ENCODE measurements at places on chromosomes 4 and X.

GRCh38 chr4:150769845-150770244 is 187.9 kb downstream of the MAB21L2 start:
- DNase-seq, result no peak

GRCh38 chr4:185101354-185101890 is 41.6 kb upstream of the SLC25A4 start:
- no peak for DNase-seq

GRCh38 chr4:165663411-165663810 is 209.6 kb upstream of the TLL1 start:
- DNase-seq, result no peak

GRCh38 chr4:3385711-3386420 is 55.9 kb upstream of the HGFAC start:
- no peak for DNase-seq

DNA sequence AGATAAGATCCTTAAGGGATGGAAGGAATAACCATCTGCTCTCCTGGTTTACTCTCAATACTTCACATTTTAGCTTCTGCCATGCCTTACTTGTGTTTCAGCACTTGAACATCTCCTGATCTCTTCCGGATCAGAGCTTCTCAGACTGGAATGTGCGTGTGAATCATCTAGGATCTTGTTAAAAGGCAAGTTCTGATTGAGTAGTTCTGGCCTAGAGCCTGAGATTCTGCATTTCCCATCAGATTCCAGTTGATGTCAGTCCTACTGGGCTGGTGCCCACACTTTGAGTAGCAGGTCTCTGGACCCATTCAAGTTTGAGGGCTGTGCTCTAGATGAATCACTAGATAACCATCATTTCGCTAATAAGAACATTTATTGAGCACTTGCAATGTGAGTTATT is 20.0 kb downstream of the NDP start:
- DNase-seq, result no peak

GRCh38 chr4:40603281-40603680 is 26.4 kb downstream of the RBM47 start:
- DNase-seq, result no peak

DNA sequence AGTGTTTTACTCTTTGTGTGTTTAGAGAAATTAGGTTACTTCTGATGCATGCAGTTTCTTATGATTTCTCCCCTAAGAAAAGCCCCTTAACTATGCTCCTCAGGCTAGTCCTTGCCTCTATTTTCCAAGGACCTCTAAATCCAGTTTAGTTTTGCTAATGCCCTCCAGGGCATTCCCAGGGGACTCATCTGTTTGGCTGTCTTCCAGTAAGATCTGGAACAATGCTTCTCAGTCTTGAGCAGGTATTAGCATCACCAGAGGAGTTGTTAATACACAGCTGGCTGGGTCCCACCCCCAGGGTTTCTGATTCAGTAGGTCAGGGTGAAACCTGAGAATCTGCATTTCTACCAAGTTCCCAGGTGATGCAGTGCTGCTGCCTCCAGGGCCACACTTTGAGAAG is 56.9 kb downstream of the OTC start:
- no peak for DNase-seq

DNA sequence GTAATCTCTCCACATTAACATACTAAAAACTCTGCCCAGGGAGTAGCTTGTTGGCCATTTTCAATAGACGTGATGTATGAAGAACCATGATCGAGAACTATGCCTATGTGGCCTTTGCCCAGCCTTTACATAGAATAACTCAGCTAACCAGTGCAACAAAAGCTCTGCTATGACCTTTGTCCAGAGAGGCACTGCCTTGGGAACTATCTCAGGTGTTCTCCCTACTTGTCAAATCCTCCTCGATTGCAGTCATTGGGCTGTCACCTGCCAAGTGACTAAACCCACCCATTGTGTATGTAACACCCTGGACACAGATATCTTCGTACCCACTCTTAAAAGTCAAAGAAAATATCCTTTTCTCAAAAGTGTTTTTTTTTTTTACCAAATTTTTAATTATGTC is 610.3 kb upstream of the GALNTL6 start:
- no peak for DNase-seq

DNA sequence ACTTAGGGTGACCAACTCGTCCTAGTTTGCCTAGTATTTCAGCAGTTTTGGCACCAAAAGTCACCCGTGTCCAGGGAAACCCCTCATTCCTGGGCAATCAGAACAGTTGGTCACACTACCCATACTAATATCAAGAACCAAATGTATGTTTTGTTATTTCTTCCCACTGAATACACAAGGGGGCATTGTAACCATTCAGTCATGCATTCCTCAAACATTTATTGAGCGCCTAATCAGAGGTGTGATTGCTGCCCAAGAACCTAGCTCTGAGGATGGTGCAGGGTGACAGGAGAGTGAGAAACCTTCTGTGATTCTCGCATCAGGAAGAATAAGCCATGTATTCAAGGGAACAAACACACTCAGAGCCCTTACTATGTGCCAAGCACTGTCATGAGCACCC is 69.8 kb upstream of the RAI2 start:
- DNase-seq, result no peak

DNA sequence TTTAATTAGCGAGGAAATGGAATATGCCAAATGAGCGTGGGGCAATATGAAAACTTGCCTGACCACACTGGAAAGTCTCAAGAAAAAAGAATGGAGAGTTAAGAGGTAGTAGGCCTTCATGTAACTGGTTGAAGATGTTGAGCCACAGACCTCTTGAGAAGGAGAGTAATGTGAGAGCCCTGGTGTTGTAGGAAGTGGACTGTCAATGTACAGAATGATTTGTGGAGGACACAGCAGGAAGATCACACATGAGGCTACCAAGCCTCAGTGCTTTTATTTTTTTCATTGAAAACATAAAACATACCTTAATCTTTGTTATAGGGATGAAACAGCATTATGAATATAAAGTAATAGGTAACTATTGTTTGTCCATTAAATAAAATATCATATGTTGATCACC is 331.6 kb downstream of the UNC5C start:
- DNase-seq, result no peak

DNA sequence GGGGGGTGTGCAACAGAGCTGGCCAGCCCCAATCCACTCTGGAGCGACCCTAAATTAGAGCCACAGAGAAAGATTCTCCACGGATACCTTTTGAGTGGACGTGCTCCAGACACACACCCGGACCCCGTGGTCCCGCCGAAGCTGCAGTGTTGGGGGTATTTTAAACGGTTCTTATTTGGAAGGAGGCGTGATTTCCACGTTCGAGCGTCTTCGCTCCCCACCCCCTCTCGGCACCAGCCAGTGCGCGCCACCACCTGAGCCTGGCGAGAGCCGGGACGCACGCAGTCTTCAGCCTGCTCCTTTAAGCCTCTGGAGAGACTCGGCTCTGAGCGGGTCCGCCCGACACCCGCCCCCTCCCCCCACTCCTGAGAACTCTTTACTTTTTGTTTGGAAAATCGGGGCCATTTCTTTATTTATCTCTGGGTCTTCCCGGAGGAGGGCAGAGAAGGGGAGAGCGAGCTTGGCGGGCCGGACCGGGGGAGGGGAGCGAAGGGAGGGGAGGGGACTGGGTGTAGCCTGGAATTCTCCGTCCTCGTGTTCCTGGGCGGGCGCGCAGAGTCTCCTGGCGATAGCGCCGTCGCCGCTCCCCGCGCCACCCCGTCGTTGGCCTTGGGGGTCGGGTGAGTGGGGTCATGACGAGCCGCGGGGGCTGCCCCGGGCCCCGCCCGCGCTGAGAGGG is 668 bp upstream of the PTCHD1 start:
- DNase-seq, result no peak

DNA sequence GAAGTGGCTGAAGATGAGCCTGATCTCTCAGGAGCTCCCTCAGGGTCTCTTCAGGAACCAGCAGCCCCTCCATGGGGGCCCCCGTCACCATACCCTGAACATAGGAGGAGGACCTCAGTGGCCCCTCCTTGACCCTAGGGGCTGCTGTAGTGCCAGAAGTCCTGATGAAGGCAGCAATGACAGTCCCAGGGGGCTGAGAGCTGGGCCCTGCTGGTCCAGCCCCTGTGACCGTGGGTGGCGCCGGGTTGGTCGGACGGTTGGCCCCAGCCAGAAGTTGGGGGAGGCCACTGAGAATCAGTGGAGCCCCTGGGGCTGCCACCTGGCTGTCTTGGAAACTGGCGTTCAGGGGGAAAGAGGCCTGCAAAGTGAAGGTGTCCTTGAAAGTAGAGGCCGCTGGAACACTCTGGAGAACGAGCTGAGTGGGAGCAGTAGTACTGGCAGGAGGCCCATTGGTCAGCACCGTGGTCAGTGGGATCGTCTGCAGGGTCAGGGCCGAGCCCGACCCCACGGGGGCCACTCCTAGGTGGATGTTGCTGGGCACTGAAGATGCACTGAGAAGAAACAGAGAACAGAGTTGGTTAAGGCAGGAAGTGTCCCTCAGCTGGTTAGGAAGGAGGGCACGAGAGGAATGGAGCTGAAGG is 43.2 kb downstream of the ELF4 start:
- DNase-seq, result no peak

DNA sequence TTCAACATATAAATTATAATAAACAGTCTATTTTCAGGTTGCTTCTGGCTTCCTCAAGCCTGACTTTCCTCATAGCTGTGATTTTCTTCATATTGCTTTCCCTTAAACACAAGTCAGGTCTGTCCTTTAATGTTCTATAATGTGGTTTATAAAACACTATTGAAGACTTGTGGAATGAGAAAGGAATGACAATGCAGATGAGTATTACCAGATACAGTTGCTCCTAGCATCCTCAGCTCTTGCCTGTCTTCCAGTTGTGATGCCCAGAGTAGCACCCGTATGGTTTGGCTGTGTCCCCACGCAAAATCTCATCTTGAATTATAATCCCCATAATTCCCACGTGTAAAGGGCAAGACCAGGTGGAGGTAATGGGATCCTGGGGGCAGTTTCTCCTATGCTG is 265.7 kb upstream of the BOD1L1 start:
- DNase-seq, result no peak
